ENCODE measurements at places on chromosomes 7 and 10.

DNA sequence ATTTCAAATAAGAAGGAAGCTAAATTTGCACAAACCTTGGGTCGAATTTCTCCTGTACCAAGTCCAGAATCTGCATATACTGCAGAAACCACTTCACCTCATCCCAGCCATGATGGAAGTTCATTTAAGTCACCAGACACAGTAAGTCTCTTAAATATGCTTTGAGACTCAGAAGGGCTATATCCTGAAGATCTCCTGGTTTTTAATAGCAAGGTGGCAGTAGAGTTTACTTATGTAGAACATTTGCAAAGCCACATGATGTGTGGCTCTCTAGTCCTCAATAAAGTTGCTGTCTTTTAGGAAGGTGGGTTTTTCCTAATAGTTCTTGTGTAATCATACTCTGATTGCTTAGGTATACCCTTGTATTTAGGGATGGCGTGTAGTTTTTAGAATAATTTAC, 8.7 kb downstream of the DBF4 start:
- no peak for DNase-seq

DNA sequence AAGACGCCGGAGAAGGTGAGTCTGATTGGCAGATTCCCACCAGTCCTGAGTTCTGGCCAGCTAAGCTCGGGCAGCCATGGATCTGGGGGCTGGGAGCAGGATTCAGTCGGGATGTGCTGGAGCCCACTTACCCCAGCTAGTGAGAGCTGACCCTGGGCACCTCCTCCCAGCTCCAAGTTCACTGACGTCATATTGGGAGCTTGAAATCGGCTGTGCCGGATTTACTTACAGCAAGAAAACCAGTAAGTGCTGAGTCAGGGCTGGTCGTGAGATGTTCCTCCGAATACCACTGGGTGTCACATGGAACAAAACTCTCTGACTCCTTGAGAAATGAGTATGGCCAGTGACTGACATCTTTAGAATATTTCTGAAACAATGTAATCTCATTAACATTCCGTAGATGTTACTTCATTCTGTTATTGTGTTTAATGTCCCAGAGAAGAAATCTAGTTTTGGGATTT, 621.2 kb downstream of the SDK1 start:
- peak; percentile 93 for DNase-seq

- peak; percentile 79 for DNase-seq
Observed at GRCh38 chr10:128130051-128130450, 3.8 kb upstream of the MKI67 start.

DNA sequence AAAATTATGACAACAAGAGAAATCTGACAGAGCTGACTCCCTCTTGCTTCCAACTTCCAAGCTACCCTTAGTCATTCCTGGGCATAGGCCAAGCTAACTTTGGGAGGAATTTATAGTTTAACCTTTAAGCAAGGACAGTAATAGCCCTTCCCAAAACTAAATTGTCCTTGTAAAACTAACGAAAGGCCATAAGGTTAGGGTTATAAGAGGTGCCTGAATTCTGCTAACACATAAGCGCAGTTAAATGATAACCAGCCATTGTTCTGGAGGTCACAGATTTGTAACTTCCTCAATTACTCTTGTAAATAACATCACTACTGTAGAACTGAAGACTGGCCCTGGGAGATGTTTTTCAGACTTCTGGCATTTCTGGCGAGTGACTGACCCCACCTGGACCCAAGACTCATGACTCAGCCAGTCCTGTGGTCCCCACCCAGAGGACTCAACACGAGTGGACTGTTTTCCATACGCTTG, 481.2 kb downstream of the KCNMA1 start:
- no peak for DNase-seq

GRCh38 chr10:115827231-115828009, 445.6 kb downstream of the GFRA1 start:
- DNase-seq: peak; percentile 16

DNA sequence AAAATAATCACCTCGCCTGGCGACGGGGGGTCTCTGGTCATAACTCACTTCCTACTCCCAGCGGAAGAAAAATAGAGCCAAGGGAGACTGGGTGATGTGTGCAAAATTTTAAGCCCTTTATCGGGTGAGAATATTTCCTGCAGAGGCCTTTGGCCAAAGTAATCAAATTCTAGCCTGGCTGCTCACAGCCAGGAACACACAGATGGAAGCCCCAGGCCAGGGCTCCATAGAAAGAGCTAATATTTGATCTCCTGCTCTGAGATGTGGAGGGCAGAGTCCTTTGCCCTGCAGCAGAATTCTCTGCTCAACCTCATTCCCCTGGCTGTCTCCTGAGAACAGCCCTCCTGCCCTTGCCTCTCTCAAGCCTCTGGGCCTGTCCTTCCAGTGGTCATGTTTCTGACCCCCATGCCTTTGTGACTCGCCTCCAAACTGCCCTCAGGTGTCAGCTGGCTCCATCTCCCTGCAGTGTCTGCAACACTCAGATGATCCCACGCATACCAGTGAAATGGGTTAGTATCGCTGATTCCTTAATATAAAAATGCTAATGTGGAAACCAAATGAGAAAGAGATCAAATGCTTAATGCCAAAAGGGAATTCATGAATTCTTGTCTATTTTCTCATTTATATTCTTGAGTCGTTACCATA, 34.5 kb downstream of the FRMD4A start:
- no peak for DNase-seq

GRCh38 chr7:73985737-73986141, 42.2 kb upstream of the ELN start:
- no peak for DNase-seq

DNA sequence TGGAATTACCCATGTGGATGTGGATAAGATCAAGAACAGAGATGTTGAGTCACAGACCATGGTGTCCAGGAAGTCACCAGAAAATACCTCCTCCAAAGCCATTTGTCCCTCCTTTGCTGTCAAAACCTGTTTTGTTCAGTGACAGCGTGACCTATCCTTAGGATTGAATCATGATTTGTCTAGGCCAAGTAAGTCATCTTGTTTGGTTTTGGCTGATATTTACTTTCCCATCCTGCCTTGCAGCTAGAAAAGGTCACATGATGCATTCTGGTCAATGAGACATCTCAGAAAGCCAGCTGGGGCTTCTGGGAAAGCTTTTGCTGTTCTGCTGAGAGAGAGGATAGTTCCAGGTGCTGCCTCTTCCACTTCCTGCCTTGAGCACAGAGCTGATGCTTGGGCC, 225.3 kb upstream of the ZMIZ1 start:
- no peak for DNase-seq

- peak; percentile 35 for DNase-seq
Observed at GRCh38 chr10:73810735-73811465, 498 bp downstream of the NDST2 start.

DNA sequence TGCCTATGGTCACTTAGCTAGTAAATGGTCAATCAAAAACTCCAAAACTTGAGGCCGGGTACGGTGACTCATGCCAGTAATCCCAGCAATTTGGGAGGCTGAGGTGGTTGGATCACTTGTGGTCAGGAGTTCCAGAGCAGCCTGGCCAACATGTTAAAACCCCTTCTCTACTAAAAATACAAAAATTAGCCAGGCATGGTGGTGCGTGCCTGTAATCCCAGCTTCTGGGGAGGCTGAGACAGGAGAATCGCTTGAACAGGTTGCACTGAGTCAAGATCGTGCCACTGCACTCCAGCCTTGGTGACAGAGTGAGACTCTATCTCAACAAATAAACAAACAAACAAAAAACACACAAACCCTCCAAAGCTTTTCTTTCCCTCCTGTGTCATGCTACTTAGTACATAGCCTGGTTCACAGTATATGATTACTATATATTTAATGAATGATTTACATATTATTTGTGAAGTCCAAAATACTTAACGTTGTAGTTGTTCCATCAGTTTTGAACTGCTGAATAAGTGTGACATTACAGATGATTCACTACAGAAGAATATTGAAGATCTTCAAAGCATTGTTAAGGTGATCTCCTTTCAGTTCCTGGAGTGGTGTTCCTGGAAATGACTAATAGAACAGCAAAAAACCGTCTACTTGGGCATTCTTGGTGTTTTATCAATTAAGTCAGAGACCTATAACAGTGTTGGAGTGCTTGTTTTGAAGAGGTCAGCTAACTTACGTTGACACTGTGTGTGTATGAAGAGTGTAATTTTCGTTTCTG, 72.9 kb downstream of the ADK start:
- peak; percentile 78 for DNase-seq

All from epithelial cell of esophagus (primary cell).